ENCODE measurements at places on chromosomes 2 and 18. TPM values are rescaled to one million over a fixed set of nuclear protein-coding genes. Genes with fewer than 3 reads are reported as not detected.

- H3K36me3 ChIP-seq = peaks cover 8% of the 10 kb centered on the region
- no peak for DNase-seq
- H3K4me1 ChIP-seq = no peaks in the 10 kb centered on the region
- no peak overlapping the region for H3K27ac ChIP-seq
Observed at GRCh38 chr2:237101118-237101979, 15.7 kb downstream of the COPS8 start.

The SCYGR4 gene
- not detected for total RNA-seq

DNA sequence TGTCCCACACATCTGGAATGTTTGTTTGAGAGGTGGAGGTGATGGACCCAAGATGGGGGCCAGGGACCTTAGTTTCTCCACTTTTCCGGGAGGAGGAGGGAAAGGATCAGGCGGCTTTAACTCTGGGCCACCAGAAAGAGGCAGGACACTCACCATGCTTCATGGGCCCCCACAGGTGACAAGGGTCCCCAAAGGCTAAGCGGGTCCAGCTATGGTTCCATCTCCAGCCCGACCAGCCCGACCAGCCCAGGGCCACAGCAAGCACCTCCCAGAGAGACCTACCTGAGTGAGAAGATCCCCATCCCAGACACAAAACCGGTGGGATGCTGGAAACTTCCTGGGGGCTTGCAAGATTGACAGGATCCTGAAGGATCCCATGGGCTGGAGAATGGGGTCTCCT lies 712 bp downstream of the SLC11A1 start:
- no peaks in the 10 kb centered on the region for H3K27me3 ChIP-seq
- no peak overlapping the region for H3K4me3 ChIP-seq
- no peak for DNase-seq
- no peaks in the 10 kb centered on the region for H3K4me1 ChIP-seq
- H3K36me3 ChIP-seq = no peaks in the 10 kb centered on the region
- no peak overlapping the region for H3K27ac ChIP-seq

GRCh38 chr2:122157158-122157557 lies 401.7 kb downstream of the TSN start:
- no peaks in the 10 kb centered on the region for H3K36me3 ChIP-seq
- no peak for DNase-seq
- H3K27ac ChIP-seq = no peak overlapping the region

All from breast epithelium (tissue), 4 donors.